ENCODE measurements at places on chromosomes 12 and 14.

- no peak for DNase-seq
Observed at GRCh38 chr14:21215130-21215878, 53.9 kb downstream of the HNRNPC start.

DNA sequence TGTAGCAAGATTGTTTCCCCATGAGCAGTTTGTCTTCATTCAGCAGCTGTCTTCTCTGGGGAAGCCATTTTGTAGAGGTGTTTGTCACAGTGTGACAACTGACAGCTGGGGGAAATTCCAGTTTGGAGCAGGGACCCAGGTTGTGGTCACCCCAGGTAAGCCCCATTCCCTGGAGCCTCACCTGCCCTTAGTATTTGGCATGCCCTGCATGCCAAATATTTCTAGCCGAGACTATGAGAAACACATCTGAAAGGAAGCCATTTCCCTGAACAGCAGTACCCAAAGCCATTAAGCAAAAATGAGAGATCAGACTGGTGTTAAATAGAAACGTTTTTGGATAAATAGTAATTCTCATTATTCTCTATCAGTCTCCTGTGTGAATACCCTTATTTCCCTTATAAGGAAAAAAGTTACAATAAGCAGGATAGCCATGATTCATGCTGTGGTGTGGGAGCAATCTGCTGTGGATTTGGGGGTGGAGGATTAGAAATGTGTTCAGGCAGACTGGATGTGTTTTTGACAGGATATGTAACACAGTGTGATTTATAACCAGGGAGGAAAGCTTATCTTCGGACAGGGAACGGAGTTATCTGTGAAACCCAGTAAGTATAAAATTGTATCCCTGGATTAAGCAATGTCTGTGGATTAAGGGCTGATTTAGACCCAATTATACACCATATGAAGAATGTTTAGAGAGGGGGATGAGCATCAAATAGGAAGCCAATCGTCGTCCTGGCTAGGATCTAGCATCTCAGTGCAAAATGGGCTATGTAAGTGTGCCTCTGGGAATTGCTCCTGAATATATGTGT is 68.9 kb downstream of the DAD1 start:
- peak; percentile 85 for DNase-seq

DNA sequence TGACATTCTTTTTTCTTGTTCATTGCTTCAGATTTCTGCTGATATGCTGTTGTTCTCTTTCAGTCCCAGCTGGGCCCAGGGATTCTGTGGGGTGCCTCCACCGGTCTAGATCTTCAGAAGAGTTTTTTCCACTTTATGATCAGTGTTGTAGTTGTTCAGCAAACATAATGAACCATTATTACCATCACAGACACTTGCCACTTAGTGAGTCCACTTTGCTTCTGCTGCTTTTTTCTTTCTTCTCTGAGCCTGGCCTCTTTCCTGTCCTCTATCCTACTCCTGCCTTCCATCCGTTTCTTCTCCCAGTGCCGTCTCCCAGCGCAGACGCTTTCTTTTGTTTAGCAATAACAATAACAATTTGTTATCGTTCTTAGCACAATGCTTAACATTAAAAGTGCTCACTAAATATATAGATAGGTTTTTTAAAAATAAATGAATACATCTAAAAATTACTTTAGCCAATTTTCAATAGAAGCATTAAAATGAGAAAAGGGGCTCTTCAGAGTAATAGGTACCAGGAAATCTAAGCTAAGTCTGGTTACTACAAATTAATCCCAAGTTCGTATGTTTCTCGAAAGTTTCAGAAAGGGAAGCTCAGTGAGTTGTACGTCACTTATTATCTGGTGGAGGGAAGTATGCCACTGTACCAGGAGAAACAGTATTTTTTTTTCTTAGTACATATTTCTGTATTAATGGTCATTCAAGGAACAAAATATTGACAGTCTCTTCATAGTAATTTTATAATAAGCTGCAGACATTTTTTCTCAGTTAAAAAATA is 98.2 kb downstream of the SRGAP1 start:
- no peak for DNase-seq

GRCh38 chr12:70609203-70609602 is 28.0 kb downstream of the PTPRB start:
- DNase-seq, result no peak

GRCh38 chr14:49892301-49892635 is 614 bp upstream of the ARF6 start:
- peak; percentile 79 for DNase-seq

DNA sequence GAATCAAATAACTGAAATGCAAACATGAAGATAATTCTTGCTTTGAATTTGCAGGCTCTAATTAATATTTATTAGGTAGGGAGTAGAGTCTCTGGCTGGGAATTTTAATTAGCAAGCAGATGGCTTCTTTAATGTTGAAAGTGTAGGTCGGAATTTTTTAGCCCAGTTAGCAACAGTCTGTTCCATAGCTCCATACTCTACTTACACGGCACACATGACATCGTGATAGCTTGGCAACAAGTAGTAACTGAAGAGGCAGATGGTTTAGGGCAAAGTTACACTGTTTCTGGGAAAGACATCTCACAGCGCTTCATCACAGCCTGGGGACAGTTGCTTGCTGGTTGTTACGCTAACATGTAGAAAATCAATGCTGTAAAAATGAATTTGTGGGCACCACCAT is 710.7 kb downstream of the GALC start:
- DNase-seq, result no peak

All from fibroblast of skin of back (primary cell).